Stimulated activated CD4-positive, alpha-beta T cell treated with anti-CD3 and anti-CD28 coated beads, Interleukin-2, amount 100 ng/mL, for 48 hours (primary cell): ENCODE measurements at places on chromosomes 1 and 21.

GRCh38 chr1:192395211-192395610 lies 78.4 kb downstream of the RGS21 start:
- DNase-seq: no peak

DNA sequence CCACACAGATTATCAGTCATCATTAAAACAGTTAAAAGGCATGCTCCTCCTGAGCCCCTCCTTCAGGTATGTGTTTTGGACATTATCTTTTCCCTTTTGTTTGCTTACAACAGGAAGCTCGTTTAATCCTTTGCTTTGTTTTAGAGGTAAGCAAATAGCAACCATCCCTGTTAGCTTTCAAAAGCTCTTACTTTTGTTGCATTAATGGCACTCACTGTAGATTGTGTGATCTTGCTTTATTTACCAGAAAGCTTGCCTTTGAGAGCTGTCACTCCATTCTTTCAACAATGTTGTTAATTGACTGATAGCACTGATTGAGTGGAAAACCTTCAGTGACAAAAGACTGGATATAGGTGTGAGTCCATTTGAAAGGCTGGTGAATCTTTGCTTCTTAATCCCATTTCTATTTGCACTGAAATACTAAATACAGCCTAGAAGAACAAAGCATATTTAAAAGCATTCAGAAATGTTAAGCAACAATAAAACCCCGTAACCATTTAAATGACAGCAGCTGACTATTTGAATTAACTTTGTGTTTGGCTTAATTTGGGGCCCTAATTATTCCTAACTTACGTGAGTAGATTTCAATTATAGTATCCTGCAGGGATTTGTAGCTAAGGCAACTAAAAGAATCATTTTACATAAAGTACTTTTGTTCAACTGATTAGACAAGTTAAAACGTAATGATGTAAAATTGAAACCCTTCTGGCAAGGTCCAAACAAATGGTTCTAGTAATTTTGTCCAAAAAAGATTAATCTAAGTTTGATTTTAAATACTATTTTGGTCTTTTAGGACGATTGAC lies 48.3 kb downstream of the ADGRL2 start:
- no peak for DNase-seq

DNA sequence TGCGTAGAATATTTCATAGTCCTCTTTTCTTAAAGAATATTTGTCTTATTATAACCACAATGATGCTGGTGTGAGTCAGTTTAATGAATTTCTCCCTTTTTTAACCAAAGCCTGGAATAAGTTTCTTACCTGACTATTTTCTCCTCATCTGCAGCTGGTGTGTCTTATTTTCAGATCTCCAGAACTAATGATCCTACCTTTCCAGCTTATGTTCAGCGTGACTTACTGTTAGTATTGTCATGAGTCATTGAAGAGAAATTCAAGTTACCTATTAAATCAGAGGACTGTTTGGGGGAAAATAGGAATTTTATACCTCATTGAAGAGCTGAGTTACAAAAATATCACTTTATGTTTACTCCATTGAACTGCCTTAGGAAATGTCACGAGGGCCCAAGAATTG lies 482.1 kb downstream of the RWDD3 start:
- DNase-seq: no peak

- no peak for DNase-seq
These were observed 7.0 kb downstream of the CDKN2C start for GRCh38 chr1:50976890-50977574.

DNA sequence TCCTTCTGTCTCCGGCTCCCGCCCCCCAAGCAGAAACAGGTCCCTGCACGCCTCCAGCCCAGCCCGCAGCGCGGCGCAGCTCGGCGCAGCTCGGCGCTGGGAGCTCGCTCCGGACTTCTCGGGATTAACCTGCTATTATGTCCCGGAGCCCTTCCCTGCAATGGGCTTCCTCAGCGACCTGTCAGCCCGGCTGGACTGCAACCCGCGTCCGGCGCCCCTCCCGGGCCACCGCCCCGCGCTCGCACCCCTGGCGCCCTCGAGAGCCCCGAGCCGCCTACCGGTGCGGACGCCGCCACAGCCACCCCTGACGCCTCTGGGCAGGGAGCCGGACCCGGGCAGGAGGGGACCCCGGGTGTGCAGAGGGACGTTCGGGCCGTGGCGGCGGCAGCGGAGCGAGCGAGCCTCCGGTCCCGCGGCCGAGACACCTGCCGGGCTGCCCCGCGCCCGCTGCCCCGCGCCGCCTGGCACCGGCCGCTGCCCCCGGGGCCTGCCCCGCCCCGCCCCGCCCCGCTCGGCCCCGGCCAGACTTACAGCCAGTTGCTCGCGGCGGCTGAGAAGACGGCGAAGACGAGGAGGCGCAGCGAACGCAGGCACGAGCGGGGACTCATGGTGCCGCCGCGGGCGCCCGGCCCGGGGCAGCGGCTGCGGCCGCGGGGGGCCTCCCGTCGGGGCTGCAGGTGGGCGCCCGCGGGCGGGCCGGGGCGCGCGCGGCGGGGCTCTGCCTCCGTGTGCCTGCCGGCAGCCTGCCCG lies 407 bp downstream of the WNT4 start:
- DNase-seq: no peak

GRCh38 chr21:14753069-14753465 lies 207.0 kb upstream of the SAMSN1 start:
- DNase-seq: no peak

DNA sequence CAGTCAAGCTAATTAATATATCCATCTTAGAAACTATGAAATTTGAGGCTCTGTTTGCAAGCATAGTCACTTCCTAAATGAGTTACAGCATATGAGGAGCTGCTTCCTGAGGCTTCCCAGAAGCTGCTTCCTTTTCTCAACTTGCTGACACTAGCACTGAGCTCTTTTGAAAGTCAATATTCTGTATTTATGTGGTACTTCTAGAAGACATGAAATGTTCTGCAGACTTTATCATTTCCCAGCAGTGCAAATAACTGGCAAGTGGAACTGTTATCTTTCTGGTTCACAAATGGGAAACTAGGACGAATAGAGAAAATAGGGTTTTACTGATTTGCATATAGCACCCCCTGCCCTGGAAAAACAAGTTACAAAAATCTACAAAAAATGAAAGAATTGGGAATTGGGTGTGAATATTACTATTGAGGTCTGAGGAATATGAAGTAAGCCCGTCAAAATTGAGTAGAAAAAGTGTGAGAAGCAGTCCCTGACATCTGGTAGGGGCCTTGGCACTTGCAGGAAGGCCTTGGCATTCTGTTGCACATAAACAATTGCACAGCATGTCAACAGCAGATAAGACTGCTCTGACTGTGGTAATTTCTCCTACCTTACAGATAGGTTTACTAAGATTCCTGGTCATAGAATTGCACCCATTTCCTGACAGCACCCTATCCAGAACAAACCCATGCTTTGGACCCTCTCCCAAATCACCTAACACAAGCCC lies 7.1 kb downstream of the GIPC2 start:
- no peak for DNase-seq

DNA sequence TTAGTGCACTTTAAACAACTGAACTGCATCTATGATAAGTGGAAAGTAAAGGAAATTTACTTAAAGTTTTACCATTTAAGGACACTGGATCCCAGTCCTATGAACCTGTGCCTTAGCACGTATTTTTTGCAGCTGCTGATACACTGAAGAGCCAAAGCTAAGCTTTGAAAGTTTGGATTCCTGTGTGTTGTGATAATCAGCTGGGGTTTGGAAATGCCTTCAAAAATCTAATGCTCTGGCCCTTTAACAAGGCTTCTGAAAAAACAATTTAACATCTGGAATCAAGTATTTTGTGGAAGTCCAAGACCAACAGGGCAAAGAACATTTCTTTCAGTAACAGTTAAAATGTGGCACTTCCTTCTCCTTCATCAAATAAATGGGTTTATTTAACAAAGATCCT lies 51.8 kb downstream of the DDAH1 start:
- no peak for DNase-seq

DNA sequence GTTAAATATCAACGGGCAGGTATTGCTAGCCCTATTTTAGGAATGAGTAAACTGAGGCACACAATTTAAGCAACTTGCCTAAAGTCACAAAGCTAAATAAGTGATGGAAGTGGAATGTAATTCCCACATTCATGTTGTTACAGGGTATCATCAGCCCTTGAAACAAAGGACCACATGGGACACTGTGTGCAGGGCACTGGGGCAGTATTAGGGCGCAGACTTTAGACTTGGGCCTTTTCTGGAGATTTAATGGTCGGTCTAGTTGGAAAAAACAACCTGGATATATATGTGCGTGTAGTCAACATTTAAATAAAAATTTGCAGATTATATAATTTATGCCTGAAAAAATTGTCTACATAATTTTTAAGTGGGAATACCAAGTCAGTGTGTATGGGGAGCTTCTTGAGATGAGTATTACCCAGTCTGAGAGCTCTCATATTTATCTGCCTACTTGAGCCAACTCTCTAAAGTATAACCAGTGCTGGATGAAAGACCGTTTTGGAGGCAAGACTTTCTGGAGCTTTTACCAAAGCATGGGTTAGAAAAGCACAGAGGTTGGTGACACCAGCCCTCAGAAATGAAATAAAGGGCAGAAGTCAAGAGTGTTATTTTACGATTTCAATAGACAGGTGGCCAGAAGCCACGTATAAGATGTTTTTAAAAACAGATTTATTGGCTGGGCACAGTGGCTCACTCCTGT lies 1.6 kb downstream of the KDM1A start:
- no peak for DNase-seq
